ENCODE measurements at places on chromosomes 3 and 15.

GRCh38 chr3:139394116-139394515, 4.7 kb upstream of the COPB2 start:
- no peak for DNase-seq

GRCh38 chr15:71143373-71144310, 28.4 kb downstream of the THSD4 start:
- DNase-seq, result no peak

GRCh38 chr3:38307599-38307998, 25.5 kb downstream of the SLC22A14 start:
- no peak for DNase-seq

- DNase-seq, result no peak
Measured at GRCh38 chr15:36908991-36909390, 191.4 kb downstream of the MEIS2 start.

- DNase-seq, result no peak
Measured at GRCh38 chr15:67259379-67259778, 4.8 kb downstream of the IQCH start.

Data from C1 segment of cervical spinal cord (tissue), 14 donors.